T47D (cell line): ENCODE measurements at places on chromosomes 1 and 21.
A peak's percentile ranks its signal among the peaks of the same experiment; 100 is the strongest.

DNA sequence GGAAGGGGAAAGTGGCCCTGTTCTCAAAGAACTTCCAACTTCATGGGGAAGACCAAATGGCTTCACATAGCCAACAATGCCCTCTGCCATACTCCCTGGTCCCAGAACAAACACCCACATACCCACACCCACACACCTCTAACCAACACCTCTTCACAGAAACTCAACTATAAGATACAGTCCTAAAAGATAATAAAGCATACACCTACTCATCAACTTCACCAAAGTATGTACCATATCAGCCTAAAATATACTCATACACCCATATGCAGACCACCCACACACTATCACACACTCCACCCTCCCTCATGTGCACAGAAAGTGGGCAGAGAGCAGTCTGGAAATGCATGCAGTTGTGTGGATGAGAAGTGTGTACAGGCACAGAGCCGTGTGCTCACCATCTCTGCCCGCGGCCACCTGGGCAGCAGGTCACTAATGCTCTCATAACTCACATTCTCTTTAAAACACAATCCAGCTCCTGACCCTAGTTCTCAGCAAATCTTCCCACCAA is 27.7 kb downstream of the IQGAP3 start:
- no peak for DNase-seq

- no peak for DNase-seq
Observed at GRCh38 chr1:111509997-111510375, 6.6 kb upstream of the ADORA3 start.

- DNase-seq = no peak
Observed at GRCh38 chr1:183814121-183814681, 9.3 kb downstream of the RGL1 start.

GRCh38 chr1:30715216-30715615 is 8.2 kb downstream of the MATN1 start:
- DNase-seq = no peak

GRCh38 chr1:55195521-55196233 is 19.5 kb downstream of the USP24 start:
- DNase-seq = no peak

DNA sequence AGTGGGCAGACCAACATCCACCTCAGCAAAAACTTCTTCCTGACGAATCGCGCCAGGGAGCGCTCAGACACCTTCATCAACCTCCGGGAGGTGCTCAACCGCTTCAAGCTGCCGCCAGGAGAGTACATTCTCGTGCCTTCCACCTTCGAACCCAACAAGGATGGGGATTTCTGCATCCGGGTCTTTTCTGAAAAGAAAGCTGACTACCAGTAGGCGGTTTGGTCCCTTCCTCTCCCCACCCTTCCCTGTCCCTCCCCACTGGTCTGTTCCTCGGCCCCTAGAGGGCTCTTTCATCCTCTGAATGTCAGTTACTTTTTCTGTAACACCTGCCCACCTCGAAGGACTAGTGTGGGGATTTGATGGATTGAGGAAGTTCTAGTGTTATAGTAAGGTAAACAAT is 46.9 kb downstream of the CAPN2 start:
- DNase-seq = no peak

DNA sequence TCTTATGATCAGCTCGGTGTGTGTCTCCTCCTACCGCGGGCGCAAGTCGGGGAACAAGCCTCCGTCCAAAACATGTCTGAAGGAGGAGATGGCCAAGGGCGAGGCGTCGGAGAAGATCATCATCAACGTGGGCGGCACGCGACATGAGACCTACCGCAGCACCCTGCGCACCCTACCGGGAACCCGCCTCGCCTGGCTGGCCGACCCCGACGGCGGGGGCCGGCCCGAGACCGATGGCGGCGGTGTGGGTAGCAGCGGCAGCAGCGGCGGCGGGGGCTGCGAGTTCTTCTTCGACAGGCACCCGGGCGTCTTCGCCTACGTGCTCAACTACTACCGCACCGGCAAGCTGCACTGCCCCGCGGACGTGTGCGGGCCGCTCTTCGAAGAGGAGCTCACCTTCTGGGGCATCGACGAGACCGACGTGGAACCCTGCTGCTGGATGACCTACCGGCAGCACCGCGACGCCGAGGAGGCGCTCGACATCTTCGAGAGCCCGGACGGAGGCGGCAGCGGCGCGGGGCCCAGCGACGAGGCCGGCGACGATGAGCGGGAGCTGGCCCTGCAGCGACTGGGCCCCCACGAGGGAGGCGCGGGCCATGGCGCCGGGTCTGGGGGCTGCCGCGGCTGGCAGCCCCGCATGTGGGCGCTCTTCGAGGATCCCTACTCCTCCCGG is 1.5 kb downstream of the KCNC4 start:
- DNase-seq = no peak

DNA sequence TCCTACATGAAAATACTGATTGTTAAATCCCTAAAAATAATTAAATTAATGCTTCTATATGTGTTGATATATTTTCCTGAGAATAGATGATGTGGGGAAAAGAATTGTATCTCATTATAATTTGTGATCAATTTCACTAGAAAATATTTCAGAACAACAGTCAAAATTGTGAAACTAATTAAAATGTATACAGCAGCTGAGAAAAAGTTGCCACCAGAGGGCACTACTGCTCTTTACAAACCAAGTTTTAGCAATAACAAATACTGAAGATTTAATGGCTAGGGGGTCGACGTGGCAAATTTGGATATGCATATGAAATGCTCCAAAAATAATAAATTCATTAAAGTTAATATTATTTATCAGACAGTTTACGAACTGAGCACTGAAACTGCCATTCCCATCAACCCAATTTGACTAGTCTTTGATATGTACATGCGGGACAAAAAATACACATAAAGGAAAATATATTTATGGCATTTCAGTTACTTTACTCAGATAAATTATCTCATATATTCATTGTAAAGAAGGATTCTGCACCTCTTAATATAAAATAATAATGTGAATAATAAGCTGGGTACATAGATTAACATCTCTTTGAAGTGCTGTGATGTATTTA is 96.3 kb upstream of the TMPRSS15 start:
- DNase-seq = peak; percentile 52

DNA sequence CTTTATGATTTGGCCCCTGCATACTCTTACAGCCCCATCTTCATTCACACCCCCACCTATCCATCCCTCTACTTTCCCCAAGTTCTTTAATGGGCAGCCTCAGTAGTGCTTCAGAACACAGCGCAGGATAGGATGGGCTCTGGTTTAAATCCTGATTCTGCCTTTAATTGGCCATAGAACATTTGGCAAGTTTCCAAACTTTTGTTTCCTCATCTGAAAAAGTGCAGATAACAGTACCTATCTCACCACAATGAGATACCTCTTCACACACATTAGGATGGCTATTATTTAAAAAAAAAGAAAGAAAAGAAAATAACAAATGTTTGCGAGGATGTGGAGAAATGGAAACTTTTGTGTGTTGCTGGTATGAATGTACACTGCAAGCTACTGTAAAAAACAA is 142.5 kb upstream of the VANGL1 start:
- no peak for DNase-seq

GRCh38 chr1:7644961-7645750 is 125.9 kb upstream of the VAMP3 start:
- no peak for DNase-seq

DNA sequence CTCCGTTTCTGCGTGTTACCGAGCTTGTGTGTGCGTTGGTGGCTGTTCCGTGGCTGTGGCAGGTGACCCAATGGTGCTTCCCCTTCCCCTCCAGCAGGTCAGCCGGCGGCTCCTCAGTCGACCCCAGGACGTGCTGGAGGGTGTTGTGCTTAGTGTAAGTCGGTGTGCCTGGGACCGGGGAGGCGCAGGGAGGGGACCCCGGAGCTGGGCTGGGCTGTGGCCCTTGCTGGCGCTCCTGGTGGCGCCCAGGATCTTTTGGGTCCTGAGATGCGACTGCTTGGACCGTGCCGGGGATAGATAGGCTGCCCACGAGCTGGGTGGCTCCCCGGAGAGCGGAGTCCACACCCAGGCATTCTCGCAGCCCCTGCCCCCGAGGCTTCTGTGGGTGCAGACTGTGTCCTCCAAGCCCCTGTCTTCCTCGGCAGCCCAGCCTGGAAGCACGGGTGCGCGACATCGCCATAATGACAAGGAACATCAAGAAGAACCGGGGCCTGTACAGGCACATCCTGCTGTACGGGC is 5.9 kb downstream of the ATAD3C start:
- DNase-seq = no peak

- peak; percentile 16 for DNase-seq
Observed at GRCh38 chr1:29513357-29513756, 277.0 kb downstream of the PTPRU start.

- DNase-seq = no peak
Observed at GRCh38 chr1:220219865-220220698, 52.2 kb downstream of the RAB3GAP2 start.

DNA sequence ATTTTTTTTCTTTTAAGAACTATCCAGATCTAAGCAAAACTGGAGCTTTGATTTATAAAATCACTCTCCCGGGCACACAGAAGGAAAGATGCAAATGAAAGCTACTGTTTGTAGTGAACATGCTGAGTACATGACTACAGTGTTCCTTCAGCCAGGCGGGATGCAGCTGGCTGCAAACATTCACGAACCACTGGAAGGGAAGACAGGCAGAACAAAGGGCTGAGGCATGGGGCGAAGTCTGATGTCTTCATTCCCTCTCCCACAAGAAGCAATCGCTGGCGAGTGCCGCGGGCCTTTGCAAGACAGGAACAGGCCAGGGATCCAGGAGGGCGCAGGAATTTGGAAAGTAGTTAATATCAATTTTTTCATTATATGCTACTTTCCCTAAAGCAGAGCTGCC is 257.9 kb upstream of the AJAP1 start:
- DNase-seq = no peak

- DNase-seq = peak; percentile 47
Observed at GRCh38 chr1:119475866-119476439, 31.1 kb upstream of the HSD3B1 start.

GRCh38 chr1:212930986-212931678 is 19.2 kb upstream of the VASH2 start:
- no peak for DNase-seq

DNA sequence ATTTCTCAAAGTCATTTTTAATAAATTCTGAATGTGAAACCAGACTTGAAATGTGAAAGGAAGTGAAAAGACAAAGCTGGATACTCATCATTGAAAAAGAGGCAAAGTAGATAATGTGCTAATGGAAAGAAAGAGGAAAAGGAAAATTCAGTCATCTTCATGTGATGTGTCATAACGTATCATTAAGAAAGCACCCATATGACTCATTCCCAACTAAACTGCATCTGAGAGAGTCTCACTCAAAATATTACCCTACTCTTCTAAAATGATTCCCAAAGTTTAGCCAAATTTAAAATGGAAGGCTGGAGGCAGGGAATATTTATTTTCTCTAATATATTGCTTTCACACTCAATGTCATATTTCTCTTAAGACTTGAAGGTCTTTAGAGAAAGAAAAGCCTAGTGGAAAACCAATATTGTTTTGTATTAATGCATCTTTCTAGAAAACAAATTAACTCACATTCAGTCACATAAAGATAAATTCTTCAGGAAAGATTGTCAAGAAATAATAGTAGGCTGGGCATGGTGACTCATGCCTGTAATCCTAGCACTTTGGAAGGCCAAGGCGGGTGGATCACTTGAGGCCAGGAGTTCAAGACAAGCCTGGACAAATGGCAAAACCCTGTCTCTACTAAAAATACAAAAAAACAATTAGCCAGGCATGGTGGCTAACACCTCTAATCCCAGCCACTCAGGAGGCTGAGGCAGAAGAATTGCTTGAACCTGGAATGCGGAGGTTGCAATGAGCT is 129.9 kb downstream of the SLC30A10 start:
- DNase-seq = no peak

DNA sequence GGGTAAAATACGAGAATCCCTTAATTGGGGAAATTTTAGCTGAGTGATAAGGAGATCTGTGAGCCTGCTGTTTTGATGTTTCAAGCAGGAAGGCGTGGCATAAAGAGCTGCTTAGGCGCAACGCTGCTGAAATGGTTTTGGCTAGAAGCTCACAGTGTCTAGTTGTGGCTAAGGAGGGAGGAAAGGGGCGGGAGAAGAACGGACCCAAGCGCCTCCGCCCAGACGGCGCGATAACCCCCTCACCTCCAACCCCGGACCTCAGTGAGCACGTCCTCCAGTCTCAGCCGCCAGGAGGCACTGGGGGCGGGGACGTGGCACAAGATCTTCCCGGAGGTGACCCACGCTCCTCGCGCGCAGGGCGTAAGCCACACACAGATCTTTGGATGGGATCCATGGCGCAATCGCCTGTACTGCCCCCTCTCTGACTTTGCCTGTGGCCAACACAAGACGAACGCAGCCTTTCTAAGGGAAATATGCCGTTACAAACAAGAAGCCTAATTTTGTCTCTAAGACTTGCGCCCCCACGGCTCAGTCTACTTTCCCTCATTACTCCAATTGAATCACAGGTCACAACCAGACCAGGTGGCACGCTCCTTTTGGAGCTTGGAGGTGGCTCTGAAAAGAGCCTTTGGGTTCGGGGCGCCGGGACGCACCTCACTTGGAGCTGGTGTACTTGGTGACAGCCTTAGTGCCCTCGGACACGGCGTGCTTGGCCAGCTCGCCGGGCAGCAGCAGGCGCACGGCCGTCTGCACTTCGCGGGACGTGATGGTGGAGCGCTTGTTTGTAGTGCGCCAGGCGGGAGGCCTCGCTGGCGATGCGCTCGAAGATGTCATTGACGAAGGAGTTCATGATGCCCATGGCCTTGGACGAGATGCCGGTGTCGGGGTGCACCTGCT is 23.4 kb upstream of the RNF187 start:
- DNase-seq = no peak

DNA sequence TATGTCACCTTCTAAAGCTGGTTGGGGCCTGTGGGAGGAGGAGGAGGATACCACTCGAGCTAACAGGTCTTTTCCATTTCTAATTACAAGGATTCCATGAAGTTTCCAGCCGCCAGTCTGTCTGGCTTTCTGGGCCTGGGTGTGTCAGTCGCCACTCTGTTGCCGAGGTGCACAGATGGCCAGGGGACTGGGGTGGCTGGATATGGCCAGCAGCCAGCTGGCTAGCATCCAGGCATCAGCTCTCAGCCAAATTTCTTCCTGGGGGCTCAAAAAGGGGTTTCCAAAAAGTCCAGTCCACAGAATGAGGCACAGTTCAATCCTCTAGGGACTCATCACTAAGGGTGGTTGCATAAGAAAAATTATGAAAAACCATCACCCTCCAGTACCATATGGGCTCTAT is 32.4 kb downstream of the ITPKB start:
- DNase-seq = no peak

DNA sequence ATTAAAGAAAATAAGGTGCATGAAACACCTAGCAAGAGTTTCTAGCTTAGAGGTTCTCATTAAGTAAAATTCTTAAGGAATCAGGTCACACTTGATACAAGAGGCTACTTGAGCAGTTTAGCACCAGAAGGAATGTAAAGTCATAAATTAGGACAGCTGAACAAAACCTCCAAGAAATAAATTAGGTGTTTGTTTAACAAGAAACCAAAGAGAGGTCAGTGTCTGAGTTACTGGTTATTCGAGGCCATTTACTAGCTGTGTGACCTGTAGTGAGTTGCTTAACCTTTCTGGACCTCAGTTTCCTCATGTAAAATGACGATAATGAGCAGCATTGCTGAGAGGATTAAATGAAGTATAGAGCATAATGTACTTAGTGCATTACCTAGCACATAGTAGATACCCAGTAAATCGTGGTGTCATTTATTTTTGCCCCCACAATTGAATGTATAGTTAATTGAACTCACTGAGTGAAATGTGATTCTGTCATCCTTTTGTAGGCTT is 908 bp upstream of the ELK4 start:
- DNase-seq = no peak
